Left lung (tissue), 14 donors: ENCODE measurements at places on chromosomes 11 and 22. TPM values are rescaled to one million over a fixed set of nuclear protein-coding genes. Genes with fewer than 3 reads are reported as not detected.

GRCh38 chr22:21102659-21103267 is 57.0 kb downstream of the LRRC74B start:
- DNase-seq = peak; percentile 16

DNA sequence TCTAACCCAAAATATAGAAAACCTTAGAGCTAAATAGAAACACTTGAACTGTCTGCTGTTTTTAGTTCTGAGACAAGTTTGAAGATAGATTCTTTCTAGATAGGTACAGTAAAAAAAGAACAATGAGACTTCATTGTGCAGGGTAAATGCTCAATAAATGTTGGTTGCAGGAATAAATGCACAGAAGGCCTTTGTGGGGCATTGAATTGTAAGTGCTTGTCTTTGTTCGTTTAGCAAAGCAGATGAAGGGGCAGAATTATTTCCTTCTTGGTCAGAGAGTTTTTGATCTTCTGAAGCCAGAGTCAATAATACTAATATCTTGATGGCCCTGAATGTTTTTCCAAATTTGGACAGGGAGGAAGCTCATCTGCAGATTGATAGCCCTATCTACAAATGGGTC is 340.4 kb downstream of the OPCML start:
- DNase-seq = no peak

The MCAM gene
- 94.8 TPM for polyA plus RNA-seq

The DBX1 gene
- polyA plus RNA-seq = not detected
